Karpas-422 (cell line): ENCODE measurements at places on chromosomes 4 and X.

GRCh38 chr4:78019414-78019813, 37.7 kb upstream of the FRAS1 start:
- DNase-seq, result no peak

GRCh38 chr4:40349561-40350198, 14.5 kb downstream of the CHRNA9 start:
- DNase-seq, result no peak

GRCh38 chr4:116636917-116637316, 448.5 kb downstream of the TRAM1L1 start:
- peak; percentile 48 for DNase-seq

DNA sequence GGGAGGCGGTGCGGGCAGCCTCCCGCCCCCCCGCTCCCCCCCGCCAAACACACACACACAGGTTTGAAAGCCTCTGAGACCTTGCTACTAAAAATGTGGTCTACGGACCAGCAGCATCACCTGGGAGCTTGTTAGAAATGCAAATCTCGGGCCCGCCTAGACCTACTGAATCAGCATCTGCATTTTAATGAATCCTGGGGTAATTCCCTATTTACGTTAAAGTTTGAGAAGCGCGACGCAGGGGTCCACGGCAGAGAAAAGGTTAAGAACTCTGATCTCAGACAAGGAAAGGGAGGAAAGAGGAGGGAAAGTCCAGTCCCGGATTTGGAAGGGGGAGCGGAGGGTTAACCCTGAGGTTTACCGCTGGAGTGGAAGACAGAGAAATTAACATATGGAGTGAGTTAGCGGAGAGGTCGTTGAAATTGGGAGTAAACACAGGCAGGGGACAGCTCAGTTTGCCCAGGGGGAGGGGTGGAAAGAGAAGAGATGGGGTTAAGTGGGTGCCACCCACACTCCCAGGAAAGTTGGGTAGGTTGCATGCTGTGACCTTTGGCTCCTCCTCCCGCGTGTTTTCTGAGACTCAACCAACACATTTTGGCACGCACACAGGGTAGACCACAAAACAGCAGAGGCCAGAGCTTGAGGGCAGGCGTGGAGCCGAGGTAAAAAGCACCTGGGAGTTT, 483.6 kb downstream of the BCOR start:
- DNase-seq, result no peak

DNA sequence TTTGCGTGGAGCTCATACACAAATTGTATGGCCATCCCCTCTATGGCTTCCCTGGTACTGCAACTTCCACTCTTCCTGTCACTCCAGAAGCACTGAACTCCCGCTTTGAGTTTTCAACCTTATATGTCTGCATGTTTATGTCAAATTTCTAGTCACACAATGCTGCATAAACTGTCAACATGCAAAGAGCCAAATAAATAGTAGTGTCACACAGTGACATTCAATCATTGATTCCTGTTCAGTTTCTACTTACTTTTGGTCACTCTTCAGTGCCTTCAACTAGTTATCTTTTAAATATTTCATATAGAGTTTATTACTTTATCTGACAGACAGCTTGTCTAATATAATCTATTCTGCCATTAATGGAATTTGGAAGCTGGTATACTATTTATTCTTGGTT, 149.3 kb downstream of the SPANXN1 start:
- DNase-seq, result no peak

DNA sequence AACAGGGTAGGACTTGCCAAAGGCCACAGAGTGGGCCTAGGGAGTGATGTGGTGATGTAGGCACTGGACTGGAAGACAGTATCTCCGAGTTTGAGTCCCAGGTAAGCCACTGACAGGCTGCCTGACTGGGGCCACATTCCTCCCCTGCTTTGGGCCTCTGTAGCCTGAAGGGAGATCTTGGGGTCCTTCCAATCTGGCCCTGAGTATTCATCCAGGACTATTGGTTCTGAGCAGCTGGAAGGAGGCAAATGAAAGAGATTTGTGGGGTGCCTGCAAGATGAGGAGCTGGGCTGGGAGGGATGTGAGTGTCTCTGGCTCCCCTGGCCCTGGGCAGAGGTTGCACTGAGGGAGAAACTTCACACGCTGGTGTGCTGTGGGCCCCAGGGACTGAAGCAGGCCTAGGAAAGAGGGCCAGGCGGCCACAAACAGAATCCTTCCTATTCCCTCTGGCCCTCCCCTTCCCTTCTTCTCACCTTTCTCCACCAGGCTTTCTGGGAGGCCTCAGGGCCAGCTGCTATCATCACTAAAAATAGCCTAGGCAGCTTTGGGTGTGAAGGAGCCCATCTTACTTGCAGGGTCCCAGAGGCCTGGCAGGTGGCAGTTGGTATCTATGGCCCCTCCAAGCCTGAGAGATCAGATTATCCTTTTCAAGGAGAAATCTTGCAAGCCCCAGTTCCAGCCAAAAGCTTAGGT, 70.1 kb downstream of the PJA1 start:
- no peak for DNase-seq

DNA sequence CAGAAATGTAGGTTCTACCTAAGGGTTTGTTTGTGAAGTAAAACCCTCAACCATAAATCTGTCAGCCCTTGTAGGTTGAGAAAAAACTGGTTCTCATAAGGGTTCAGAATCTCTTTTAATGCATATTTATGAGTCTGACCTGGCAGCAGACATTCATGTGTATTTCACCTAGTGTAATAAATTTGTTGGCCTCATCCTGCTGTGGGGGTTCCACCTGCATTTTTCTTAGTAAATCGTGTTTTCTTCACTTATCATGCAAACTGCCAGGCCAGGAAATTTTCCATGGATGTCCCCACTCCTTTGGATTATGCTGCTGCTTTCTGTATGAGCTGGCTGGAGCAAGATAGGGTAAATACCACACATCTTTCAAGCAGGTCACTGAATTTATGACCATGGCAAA, 42.4 kb downstream of the KLHL13 start:
- DNase-seq, result no peak

DNA sequence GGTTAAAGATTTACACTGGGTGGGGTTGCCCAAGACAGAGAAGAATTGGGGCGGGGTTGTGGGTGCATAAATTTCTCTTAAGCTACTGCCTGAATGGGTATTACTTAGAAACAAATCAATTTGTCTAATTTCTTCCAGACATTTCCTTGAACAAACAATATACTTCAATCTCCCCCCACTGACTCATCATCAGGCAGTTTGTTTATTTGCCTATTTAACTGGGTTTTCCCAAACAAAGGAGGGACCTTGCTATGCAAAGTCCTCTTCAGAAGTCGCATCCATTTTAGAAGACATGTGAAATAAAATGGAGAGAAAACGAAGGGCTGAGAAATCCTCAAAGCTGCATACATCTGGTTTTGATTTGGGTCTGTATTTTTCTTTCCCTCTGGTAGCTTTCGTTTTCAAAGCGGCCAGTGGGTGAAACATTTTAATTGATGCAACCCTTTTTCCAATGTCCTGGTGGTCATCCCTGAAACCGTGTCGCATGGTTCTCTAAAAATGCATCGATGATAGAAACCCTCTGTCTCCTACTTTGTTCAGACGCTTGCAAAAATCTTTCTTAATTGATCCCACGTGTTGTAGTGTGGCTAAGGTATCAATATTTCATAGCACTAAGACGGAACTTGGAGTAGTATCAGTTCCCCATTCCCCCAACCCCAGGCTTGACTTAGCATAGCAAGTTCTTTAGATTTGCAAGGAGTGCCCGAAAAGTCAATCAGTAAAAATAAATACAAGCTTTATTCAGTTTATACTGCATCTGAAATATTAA, 115.1 kb upstream of the MXRA5 start:
- DNase-seq, result peak; percentile 46

DNA sequence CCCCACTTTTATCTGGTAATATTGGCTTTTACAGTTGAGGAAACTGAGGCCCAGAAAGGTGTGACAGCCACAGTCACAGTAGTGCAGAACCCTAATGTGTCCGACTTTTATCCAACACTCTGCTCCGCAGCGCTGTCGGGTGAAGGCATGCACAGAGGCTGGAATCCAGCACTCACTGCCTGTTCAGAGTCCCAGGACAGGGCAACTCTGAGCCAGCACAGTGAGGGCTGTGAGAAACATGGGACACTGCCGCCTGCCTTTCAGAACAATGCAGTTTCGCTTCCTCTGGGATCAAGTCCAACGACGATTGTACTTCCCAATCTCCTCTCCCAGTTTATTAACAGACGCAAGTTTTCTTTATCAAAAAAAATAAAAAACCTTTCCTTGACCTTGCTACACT, 41.9 kb upstream of the PDGFRA start:
- no peak for DNase-seq

DNA sequence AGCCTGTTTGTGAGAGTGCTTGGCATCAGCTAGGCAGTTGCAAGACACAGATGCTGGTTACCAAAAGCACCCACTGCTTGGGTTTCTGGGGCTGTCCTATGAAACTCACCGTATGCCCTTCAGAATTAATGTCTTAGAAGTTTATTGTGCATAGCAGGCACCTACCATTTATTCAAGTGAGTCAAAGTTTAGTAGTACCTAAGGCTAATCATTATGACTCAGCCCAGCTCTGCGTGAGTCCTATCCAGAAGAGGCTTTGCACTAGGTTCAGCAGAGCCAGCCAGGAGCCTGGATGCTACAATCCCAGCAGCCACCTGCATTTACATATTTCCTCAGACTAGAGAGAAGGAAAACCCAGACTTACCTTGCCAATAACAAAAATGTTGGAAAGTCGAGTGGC, 4.2 kb downstream of the RPS4X start:
- DNase-seq, result no peak

GRCh38 chrX:45735571-45735970, 534.9 kb upstream of the DIPK2B start:
- no peak for DNase-seq

- no peak for DNase-seq
Observed at GRCh38 chr4:102778720-102779119, 18.0 kb upstream of the MANBA start.

DNA sequence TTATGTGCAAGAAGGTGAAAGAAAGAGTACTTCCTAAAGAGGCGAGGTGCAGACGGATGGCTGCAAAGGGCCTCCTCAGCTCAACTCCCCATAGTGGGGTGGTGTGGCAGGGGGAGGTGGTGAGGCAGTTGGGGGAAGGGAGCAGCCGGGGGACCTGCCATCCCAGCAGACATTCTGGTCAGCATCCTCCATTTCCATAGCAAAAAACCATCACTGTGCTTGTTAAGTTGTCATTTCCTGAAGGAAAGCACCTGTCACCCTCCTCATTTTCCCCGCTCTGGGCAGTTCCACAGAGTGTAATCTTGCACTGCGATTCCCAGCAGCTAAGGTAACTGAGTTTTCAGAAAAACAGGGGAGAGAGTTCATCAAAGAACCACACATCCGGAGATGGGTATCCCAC, 51.5 kb downstream of the TSPAN5 start:
- DNase-seq, result no peak

DNA sequence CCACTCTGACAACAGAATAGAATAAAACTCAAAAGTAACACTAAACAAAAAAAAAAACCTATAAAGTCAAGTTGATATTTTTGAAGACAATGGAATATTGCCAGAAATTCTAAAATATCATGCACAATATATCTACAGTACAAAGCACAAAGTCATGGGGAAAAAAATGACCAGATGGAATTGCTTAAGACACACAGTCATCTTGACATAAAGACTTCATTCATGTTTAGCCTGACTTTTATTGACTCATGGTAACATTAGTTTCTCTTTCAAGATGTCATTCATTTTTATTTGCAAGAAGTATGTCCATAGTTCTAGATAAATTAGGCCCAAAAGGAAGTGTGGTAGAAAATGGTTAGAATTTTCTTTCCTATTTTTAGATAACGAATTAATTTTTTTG, 259.1 kb downstream of the CAMK2D start:
- no peak for DNase-seq

DNA sequence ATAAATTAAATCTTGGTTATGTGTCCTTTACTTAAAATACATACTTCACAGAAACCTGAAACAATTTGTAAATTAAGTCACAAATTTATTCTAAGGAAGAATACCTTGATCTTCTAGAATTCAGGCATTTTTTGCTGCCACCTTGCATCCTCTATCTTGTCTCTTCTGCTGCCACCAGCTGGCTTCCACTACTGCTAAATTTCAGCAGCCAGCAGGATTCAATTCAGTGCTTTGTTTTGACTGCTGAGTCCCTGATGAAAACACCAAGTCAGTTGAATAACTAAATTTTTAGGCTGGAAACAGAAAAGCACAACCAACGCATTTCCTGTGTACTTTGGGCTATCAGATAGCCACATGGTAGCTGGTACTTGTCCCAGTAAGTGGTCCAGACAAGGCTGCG, 2.4 kb upstream of the MBTPS2 start:
- DNase-seq, result no peak

GRCh38 chr4:185810746-185811508, 1.1 kb downstream of the SORBS2 start:
- DNase-seq, result no peak

DNA sequence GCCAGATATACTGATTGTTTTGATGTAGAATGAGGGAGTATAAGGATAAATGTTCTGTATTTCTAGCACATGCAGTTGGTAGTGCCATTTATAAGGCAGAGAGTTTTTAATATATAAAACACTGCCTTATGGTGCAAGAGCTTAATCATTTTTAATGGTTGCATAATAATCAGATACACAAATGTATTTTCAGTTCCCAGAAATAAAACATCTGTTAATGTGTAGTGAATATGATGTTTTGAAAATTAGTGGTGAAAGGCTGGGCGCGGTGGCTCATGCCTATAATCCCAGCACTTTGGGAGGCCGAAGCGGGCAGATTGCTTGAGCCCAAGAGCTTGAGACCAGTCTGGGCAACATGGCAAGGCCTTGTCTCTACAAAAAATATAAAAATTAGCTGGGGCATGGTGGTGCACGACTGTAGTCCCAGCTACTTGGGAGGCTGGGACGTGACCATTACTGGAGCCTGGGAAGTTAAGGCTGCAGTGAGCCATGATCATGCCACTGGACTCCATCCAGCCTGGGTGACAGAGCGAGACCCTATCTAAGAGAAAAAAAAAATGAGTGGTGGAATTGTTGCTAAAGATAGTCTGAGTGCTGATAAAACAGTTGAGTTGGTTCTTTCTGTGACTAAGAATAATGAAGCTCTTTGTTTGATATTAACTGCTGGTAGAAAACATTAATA, 29.3 kb downstream of the CLCN3 start:
- DNase-seq, result no peak

GRCh38 chr4:172601195-172601594, 567.4 kb upstream of the GALNT7 start:
- no peak for DNase-seq

- DNase-seq, result no peak
Observed at GRCh38 chrX:40420899-40421729, 159.7 kb upstream of the ATP6AP2 start.

GRCh38 chrX:54811301-54811885, 3.8 kb downstream of the MAGED2 start:
- DNase-seq, result no peak

- DNase-seq, result no peak
Observed at GRCh38 chrX:18031726-18032375, 170.8 kb upstream of the RAI2 start.

GRCh38 chr4:13840502-13841190, 213.1 kb upstream of the BOD1L1 start:
- no peak for DNase-seq
